Transverse colon (tissue), 4 donors: ENCODE measurements at places on chromosomes 3 and 15. TPM values are rescaled to one million over a fixed set of nuclear protein-coding genes. Genes with fewer than 3 reads are reported as not detected.

ABI3BP gene
- 32.6 TPM for total RNA-seq

SNUPN gene
- 29.5 TPM for total RNA-seq

CISH gene
- total RNA-seq = 14.1 TPM

ETV5 gene
- not detected for total RNA-seq

SPPL2A gene
- 325 TPM for total RNA-seq

DNAH12 gene
- total RNA-seq = not detected

GCHFR gene
- total RNA-seq = 49.4 TPM

GHSR gene
- total RNA-seq = not detected

CDC25A gene
- total RNA-seq = 7.6 TPM

ACSBG1 gene
- total RNA-seq = not detected

GRCh38 chr15:96790004-96790403 lies 459.5 kb downstream of the NR2F2 start:
- no peak overlapping the region for H3K4me3 ChIP-seq
- DNase-seq = no peak
- no peaks in the 10 kb centered on the region for H3K27me3 ChIP-seq
- no peaks in the 10 kb centered on the region for H3K4me1 ChIP-seq
- no peaks in the 10 kb centered on the region for H3K36me3 ChIP-seq

- no peak for DNase-seq
- H3K36me3 ChIP-seq = no peaks in the 10 kb centered on the region
- H3K4me1 ChIP-seq = no peaks in the 10 kb centered on the region
- no peaks in the 10 kb centered on the region for H3K27me3 ChIP-seq
- H3K27ac ChIP-seq = no peak overlapping the region
These were observed 64.2 kb downstream of the FAM43A start for GRCh38 chr3:194749631-194750490.

GRCh38 chr3:196502775-196503195 lies 783 bp downstream of the RNF168 start:
- H3K4me3 ChIP-seq = peak overlapping the region; percentile 93
- H3K4me1 ChIP-seq = no peaks in the 10 kb centered on the region
- peak; percentile 57 for DNase-seq
- no peaks in the 10 kb centered on the region for H3K27me3 ChIP-seq
- no peaks in the 10 kb centered on the region for H3K36me3 ChIP-seq

- H3K4me1 ChIP-seq = no peaks in the 10 kb centered on the region
- H3K27ac ChIP-seq = no peak overlapping the region
- no peaks in the 10 kb centered on the region for H3K36me3 ChIP-seq
- H3K27me3 ChIP-seq = no peaks in the 10 kb centered on the region
These were observed 217.5 kb upstream of the ROPN1 start for GRCh38 chr3:124209426-124209825.

GRCh38 chr15:35888815-35889214 lies 342.9 kb upstream of the DPH6 start:
- no peaks in the 10 kb centered on the region for H3K36me3 ChIP-seq
- no peak for DNase-seq
- no peak overlapping the region for H3K27ac ChIP-seq

DNA sequence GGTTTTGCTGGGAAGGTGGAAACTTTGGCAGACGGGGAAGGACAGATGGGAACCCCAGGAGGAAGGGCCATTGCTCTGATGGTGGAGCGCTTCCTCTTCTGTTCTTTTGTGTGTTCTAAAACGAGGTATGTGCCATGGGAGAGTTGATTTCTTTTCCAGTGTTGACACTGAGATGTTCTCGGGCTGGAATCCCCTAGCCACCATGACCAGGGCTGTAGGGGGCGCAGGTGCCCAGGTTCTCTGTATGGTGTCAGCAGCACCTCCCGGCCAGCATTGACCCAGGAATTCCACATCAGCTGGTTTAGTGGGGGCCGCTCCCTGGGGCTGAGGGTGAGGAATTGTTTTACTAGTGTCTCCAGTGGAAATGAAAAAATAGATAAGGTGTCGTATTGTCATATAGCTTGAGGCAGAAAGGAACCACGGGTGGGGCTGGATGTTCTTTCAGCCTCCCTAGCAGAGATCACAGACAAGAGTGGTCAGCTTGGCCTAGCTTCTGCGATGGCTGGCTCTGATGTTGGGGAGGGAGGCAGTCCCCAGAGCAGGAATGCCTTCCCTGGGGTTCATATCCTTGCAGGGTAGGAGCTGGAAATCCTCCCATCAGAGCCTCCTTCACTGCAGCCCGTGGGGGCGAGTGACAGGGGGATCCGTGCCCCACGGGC lies 34.2 kb upstream of the ACAD9 start:
- peaks cover 13% of the 10 kb centered on the region for H3K4me1 ChIP-seq
- H3K36me3 ChIP-seq = no peaks in the 10 kb centered on the region
- DNase-seq = no peak
- H3K27me3 ChIP-seq = no peaks in the 10 kb centered on the region

DNA sequence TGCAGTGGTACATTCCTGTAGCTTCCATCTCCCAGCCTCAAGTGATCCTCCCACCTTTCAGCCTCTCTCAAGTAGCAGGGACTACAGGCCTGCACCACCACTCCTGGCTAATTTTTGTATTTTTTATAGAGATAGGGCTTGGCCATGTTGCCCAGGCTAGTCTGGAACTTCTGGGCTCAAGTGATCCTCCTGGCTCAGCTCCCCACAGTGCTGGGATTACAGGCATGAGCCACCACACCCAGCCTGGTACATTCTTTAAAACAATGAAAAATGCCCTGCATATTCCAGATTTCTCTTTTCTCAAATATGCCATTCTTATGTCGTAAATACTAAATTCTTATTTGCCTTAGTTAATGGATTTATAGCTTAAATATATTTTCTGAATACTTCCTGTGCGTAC lies 581.4 kb downstream of the MECOM start:
- H3K36me3 ChIP-seq = no peaks in the 10 kb centered on the region
- no peaks in the 10 kb centered on the region for H3K4me1 ChIP-seq
- no peak for DNase-seq

DNA sequence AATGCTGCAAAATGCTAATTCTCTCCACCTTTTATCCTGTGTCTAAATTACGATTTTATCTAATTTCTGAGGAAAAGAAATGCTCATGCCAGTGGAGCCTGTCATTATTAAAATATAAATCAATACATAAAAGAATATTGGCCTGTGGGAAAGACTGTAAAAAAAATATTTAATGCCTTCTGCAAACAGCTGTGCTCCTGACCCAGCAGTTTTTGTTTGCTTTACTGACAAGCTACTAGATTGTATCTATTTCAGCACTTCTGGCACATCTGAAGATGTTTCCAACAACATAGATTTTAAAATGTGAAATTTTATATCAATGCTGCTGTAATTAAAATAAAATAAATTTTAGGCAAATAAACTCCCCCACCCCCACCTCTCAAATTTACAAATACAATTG lies 493.6 kb upstream of the AGTR1 start:
- H3K4me3 ChIP-seq = no peak overlapping the region
- no peaks in the 10 kb centered on the region for H3K27me3 ChIP-seq
- no peaks in the 10 kb centered on the region for H3K4me1 ChIP-seq
- H3K36me3 ChIP-seq = no peaks in the 10 kb centered on the region
- no peak overlapping the region for H3K27ac ChIP-seq

DNA sequence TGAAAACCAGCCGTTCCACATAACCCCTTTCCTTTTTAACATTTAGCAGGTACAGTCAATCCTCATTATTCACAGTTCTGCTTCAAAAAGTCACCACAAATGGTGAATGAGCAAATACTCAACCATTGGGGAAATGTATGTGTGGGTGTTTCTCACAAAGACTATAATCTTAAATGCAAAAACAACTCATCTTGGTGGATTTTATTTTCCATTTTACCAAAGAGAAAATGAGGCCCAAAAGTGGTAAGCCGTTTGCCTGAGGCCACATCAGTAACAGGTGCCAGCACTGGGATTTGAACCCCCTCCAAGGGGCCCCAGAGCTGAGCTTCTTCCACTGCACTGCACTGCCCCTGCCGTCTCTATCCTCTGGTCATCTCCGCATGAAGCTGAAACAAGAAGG lies 208.8 kb downstream of the OSBPL10 start:
- DNase-seq = no peak
- H3K36me3 ChIP-seq = no peaks in the 10 kb centered on the region
- no peak overlapping the region for H3K27ac ChIP-seq
- no peak overlapping the region for H3K4me3 ChIP-seq

GRCh38 chr15:91021516-91022074 lies 799 bp downstream of the VPS33B start:
- H3K27ac ChIP-seq = peak overlapping the region; percentile 92
- H3K27me3 ChIP-seq = no peaks in the 10 kb centered on the region
- H3K36me3 ChIP-seq = no peaks in the 10 kb centered on the region
- no peak for DNase-seq
- peaks cover 19% of the 10 kb centered on the region for H3K4me1 ChIP-seq
- H3K4me3 ChIP-seq = peak overlapping the region; percentile 70

GRCh38 chr3:140122183-140122582 lies 187.2 kb downstream of the CLSTN2 start:
- H3K36me3 ChIP-seq = no peaks in the 10 kb centered on the region
- no peaks in the 10 kb centered on the region for H3K27me3 ChIP-seq
- no peaks in the 10 kb centered on the region for H3K4me1 ChIP-seq
- no peak for DNase-seq
- no peak overlapping the region for H3K27ac ChIP-seq

DNA sequence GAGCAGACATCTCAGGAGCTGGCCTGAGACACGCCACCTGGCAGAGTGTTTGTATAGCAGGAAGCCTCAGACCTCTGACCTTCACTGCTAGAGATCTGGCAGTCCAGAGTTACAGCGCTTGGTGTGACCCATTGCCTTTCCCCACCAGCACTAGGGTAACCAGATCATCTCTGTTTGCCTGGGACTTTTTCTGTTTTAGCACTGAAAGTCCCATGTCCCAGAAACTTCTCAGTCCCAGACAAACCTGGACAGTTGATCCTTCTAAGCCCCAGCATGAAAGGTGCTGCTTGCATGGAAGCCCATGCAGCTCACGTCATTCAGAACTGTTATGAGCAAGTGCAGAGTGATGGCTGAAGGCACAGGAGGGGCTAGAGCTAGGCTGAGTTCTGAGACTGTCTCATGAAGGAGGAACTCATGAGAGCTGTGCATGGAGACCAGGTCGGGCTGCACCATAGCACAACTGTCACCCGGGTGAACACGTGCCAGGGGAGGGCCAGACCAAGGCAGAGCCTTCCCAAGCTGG lies 18.2 kb upstream of the AHSG start:
- no peak for DNase-seq
- no peak overlapping the region for H3K4me3 ChIP-seq
- no peaks in the 10 kb centered on the region for H3K36me3 ChIP-seq
- H3K27ac ChIP-seq = no peak overlapping the region

DNA sequence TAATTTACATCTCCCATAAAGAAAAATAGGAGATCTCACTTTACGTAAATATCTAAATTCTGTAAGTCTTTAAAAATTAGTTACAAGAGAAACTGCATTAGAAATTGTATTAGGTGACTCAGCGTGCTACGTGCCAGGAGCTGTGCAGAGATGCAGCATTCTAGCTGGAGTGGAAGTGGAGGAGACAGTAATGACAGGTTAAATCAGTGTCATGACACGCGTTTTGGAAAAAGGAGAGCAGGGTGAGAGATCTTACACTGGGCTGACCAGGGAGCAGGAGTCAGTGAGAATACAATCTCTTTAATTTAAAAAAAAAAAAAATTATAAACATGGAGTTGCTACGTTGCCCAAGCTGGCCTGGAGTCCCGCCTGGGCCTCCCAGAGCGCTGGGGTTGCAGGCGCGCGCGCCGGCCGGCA lies 635 bp downstream of the TUBGCP5 start:
- peaks cover 9% of the 10 kb centered on the region for H3K4me1 ChIP-seq
- peak overlapping the region; percentile 94 for H3K27ac ChIP-seq
- peak; percentile 18 for DNase-seq

DNA sequence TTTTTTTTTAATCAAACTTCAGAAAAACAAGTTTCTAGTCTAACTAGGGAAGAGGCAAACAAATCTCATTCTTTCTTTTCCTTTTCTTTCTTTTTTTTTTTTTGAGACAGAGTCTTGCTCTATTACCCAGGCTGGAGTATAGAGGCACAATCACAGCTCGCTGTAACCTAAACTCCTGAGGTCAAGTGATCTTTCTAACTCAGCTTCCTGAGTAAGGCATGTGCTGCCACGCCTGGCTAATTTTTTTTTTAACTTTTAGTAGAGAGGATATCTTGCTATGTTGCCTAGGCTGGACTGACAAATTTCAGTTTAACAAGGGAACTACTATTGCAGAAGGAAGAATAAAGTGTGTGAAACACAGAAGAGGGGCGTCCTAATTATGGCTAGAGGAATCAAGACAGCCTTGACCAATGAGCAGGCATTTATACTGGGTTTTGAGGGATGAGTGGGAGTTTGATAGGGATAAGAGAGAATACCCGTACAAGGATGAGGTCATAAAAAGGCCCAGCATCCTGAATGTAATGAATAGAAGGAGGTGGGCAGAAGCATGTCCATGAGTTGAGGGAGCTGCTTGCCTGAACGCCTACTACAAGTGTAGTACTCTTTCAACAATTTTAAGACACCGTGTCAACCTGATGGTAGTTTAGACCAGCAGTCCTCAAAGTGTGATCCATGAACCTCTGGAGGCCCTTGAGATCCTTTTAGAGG lies 6.7 kb upstream of the ZFAND6 start:
- H3K4me3 ChIP-seq = no peak overlapping the region
- no peaks in the 10 kb centered on the region for H3K27me3 ChIP-seq
- no peak overlapping the region for H3K27ac ChIP-seq
- no peak for DNase-seq

GRCh38 chr15:35810007-35810406 lies 264.0 kb upstream of the DPH6 start:
- no peak overlapping the region for H3K27ac ChIP-seq
- H3K4me3 ChIP-seq = no peak overlapping the region
- H3K27me3 ChIP-seq = no peaks in the 10 kb centered on the region
- no peak for DNase-seq
- no peaks in the 10 kb centered on the region for H3K36me3 ChIP-seq
- no peaks in the 10 kb centered on the region for H3K4me1 ChIP-seq

- H3K4me3 ChIP-seq = no peak overlapping the region
- H3K4me1 ChIP-seq = no peaks in the 10 kb centered on the region
- DNase-seq = no peak
- H3K27me3 ChIP-seq = no peaks in the 10 kb centered on the region
- no peak overlapping the region for H3K27ac ChIP-seq
- peaks cover 12% of the 10 kb centered on the region for H3K36me3 ChIP-seq
These were observed 27.2 kb downstream of the FAM98B start for GRCh38 chr15:38481113-38481512.

DNA sequence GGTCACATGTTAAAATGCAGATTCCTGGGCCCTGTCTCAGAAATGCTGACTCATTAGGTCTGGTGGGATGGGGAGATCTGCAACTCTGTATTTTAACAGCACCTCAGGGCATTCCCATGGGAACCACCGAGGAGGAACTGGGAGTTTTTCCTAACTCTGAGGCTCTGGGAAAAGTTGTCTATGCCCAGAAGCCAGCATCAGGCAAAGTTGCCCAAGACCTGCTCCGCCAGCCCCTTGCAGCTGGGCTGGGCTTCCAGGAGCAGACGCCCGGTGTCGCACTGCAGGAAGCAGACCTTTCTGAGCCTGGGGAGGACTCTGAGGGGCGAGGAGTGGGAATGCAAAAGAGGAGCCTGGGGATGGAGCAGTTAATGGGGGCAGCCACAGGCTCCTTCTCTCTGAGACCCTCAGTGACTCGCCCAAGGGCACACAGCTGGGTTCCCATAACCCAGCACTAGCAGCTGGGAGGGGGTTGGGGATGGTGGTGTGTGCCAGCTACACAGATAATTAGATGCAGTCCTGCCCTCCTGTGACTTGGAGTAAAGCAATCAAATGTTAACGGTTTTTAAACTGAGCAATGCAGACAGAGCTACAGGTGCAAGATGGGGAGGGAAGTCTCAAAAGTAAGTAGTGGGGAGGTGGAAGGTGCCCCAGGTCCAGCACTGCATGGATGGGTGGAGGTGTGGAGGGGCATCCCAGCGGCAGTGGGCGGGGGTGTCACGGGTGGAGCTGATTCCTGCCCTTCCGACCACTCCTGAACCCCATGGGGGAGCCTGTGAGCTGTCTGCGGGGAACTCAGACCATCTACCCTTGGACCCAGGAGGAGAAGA lies 100.4 kb downstream of the LSM3 start:
- H3K4me1 ChIP-seq = no peaks in the 10 kb centered on the region
- peaks cover 19% of the 10 kb centered on the region for H3K27me3 ChIP-seq
- H3K27ac ChIP-seq = no peak overlapping the region
- no peak overlapping the region for H3K4me3 ChIP-seq
- H3K36me3 ChIP-seq = no peaks in the 10 kb centered on the region
